HFFc6 (cell line): ENCODE measurements at places on chromosomes 1 and 21. TPM values are rescaled to one million over a fixed set of nuclear protein-coding genes. Genes with fewer than 3 reads are reported as not detected.

GRCh38 chr1:236870721-236871120, 75.6 kb downstream of the MTR start:
- no peak for DNase-seq

GRCh38 chr1:151047591-151047924, at the start of gene C1orf56:
C1orf56 (plus strand) TSS chr1:151047751; CDS start chr1:151047848, 97 bp downstream.
- DNase-seq = peak; percentile 39

Gene RIPPLY3
- total RNA-seq = not detected in 3 replicates

Gene PADI4
- not detected in 3 replicates for total RNA-seq
